ENCODE measurements at places on chromosomes 7 and 10. TPM values are rescaled to one million over a fixed set of nuclear protein-coding genes. Genes with fewer than 3 reads are reported as not detected.
A peak's percentile ranks its signal among the peaks of the same experiment; 100 is the strongest.

The SRRM3 gene
- 1.1 TPM for total RNA-seq

The SLC39A12 gene
- 0.29 TPM for total RNA-seq

The SAP25 gene
- total RNA-seq: 6.4 TPM

The EBLN1 gene
- total RNA-seq: not detected

The TMEM178B gene
- 1.4 TPM for total RNA-seq

The LRIT2 gene
- not detected for total RNA-seq

GRCh38 chr7:121510302-121510701 is 114.2 kb upstream of the FAM3C start:
- H3K4me3 ChIP-seq: no peak overlapping the region
- no peaks in the 10 kb centered on the region for H3K27me3 ChIP-seq
- H3K4me1 ChIP-seq: no peaks in the 10 kb centered on the region
- H3K27ac ChIP-seq: no peak overlapping the region
- no peak for DNase-seq

DNA sequence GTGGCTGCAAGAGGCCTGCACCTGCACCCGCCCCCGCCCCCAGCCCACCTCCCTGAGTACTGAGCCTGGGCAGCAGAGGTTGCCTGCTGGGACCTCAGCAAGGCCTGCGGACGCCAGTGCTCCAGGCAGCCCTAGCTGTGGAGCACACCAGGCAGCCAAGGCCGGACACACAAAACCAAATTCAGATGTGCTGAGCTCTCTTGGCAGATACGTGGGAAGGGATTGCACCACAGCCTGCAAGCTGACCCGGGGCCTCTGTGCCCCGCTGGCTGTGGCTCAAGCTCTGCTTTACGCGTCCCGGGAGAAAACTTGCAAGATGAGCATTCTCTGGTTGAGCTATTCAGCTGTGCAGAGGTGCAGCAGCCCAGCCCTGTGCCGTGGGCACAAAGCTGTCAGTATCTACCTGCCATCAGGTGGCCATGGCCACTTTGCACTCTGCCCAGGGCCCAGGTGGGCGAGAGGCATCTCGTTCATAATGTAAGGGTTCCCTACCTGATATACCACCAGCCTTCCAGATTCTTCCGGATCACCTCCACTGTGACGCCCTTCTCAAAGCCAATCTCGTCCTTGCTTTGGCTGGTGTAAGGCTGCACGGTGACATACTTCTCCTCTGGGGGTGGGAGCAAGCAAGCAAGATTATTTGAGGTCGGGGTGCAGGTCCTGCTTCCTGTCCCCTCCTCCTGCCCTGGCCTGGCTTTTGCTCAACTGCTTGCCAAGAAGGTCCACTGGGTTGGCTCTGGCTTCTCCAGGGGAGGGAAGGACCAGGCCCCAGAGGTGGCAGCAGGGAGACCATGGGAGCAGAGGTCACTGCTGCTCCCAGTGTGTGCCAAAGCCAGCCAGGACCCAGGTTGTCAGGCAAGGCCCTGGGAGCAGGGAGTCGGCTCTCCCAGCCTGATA is 123.4 kb downstream of the NEURL1 start:
- no peaks in the 10 kb centered on the region for H3K27me3 ChIP-seq
- no peak for DNase-seq
- H3K4me1 ChIP-seq: peaks cover 29% of the 10 kb centered on the region
- H3K27ac ChIP-seq: peak overlapping the region; percentile 24

- H3K36me3 ChIP-seq: no peaks in the 10 kb centered on the region
- H3K4me3 ChIP-seq: no peak overlapping the region
- H3K27ac ChIP-seq: no peak overlapping the region
- no peaks in the 10 kb centered on the region for H3K27me3 ChIP-seq
- DNase-seq: no peak
Measured at GRCh38 chr10:10617686-10618085, 400.0 kb upstream of the CELF2 start.

DNA sequence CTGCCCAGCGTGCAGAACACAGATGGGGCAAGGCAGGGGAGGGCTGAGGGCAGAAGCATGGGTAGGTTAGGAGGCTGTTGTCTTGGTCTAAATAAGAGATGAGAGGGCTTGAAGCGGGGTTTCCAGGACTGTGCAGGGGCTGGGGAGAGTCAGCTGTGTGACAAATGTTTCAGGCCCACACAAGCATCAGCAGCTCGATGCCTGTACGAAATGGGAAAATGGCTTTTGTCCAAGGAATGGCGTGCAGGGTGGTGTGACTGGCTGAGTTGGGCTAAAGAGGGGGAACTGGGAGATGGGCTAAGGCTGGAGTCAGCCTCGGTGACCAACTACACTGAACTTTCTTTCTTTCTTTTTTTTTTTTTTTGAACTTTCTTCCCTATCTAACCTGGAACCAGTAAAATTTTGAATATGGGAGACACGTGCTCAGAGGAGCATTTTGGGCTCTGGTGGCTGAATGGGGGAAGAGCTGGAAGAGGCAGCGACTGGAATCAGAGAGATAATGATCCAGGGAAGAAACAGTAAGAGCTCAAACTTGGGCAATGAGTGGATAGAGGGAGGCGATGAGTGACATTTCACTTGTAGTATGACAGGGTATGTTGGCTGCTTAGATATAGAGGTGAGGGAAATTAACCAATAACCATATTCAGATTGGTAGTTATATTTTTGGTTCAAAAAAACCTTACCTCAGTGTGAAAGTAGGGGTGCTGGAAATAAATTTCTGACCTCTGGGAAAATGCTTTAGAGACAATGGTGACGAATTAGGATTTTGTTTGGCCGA is 10.2 kb upstream of the EPHA1 start:
- no peaks in the 10 kb centered on the region for H3K27me3 ChIP-seq
- H3K36me3 ChIP-seq: no peaks in the 10 kb centered on the region
- H3K4me1 ChIP-seq: no peaks in the 10 kb centered on the region
- no peak overlapping the region for H3K4me3 ChIP-seq
- no peak for DNase-seq
- H3K27ac ChIP-seq: no peak overlapping the region

DNA sequence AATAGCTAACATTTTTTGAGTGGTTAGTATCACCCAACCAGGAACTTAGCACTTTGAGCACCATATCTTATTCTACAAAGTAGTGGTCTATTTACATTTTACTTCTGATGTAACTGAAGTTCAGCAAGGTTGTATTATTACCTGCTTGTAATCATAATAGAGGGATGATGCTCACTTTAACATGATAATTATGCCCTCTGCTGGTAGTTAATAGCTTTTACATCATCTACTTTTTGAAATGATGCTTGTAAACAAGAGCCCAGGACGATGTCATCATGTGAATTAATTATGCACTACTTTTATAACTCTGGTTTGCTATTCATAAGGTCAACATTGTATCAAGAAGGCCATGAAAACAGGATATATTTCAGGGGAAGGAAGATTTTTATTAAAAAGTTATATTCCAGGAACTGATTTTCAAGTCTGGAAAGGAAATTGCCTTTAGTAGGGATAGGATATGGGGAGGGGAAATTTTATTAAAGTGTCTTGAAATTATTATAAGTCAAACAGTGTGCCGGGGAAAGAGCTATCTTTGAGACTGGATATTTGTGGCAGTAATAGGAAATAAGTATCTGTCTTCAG is 80.3 kb upstream of the SCIN start:
- no peaks in the 10 kb centered on the region for H3K36me3 ChIP-seq
- no peak for DNase-seq
- no peaks in the 10 kb centered on the region for H3K27me3 ChIP-seq

DNA sequence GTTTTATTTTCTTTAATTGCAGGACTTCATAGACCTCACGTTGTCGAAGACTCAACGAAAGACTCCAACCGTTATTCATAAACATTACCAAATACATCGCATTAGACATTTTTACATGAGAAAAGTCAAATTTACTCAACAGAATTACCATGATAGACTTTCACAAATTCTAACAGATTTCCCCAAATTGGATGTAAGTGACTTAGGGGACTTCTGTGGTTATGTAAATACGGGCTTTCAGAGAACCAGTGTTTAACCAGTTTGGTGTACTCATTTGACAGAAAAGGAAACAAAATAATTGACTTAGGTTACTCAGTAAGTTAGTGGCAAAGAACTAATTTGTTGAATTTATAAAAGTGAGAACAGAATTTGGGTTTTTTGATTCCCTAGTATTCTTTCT is 4.2 kb downstream of the GTPBP4 start:
- H3K4me1 ChIP-seq: peaks cover 13% of the 10 kb centered on the region
- H3K4me3 ChIP-seq: no peak overlapping the region
- no peak overlapping the region for H3K27ac ChIP-seq
- no peak for DNase-seq
- no peaks in the 10 kb centered on the region for H3K27me3 ChIP-seq
- peaks cover 52% of the 10 kb centered on the region for H3K36me3 ChIP-seq

DNA sequence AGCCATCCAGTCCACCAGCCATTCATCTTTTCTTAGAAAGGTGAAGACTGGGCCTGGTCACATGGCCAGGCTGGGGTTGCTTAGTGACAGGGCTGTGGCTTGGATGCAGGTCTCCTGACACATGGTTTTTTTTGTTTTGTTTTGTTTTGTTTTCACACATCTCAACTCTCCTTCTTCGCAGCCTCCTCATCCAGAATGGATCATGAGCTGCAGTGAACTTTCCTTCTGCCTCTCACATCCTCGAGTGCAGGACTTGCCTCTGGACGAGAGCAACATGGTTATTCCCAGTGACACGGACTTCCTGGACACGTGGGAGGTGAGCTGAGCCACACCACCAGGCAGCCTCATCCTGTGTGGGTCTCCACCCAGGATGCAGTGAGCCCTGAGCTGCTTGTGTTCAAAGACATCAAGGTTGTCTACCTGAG is 9.5 kb downstream of the AKR1E2 start:
- no peaks in the 10 kb centered on the region for H3K4me1 ChIP-seq
- H3K36me3 ChIP-seq: peaks cover 25% of the 10 kb centered on the region
- H3K27ac ChIP-seq: no peak overlapping the region
- no peak for DNase-seq
- H3K27me3 ChIP-seq: no peaks in the 10 kb centered on the region

GRCh38 chr10:132076578-132077081 is 10.9 kb downstream of the JAKMIP3 start:
- no peak overlapping the region for H3K4me3 ChIP-seq
- no peaks in the 10 kb centered on the region for H3K4me1 ChIP-seq
- H3K36me3 ChIP-seq: no peaks in the 10 kb centered on the region
- H3K27me3 ChIP-seq: no peaks in the 10 kb centered on the region
- no peak overlapping the region for H3K27ac ChIP-seq
- DNase-seq: no peak

DNA sequence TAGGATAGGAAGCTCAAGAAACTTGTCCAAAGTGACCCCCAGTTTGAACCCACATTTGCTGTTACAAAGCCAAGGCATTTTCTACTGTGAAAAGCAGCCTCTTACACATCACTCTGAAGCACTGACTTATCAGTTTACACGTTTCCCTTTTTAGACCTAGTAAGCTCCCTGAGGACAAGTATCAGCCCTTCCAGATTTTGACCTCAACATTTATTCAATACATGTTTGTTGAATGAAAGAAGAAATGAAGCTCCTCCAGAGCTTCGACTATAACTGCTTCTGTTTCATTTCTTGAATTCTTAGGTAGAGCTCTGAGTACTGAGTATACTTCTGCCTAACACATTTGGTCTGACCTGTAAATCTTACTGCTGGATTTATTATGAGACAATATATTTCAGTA is 2.7 kb downstream of the WASL start:
- peaks cover 37% of the 10 kb centered on the region for H3K4me1 ChIP-seq
- peak overlapping the region; percentile 76 for H3K4me3 ChIP-seq
- H3K27me3 ChIP-seq: no peaks in the 10 kb centered on the region
- no peak for DNase-seq
- no peaks in the 10 kb centered on the region for H3K36me3 ChIP-seq
- H3K27ac ChIP-seq: no peak overlapping the region

DNA sequence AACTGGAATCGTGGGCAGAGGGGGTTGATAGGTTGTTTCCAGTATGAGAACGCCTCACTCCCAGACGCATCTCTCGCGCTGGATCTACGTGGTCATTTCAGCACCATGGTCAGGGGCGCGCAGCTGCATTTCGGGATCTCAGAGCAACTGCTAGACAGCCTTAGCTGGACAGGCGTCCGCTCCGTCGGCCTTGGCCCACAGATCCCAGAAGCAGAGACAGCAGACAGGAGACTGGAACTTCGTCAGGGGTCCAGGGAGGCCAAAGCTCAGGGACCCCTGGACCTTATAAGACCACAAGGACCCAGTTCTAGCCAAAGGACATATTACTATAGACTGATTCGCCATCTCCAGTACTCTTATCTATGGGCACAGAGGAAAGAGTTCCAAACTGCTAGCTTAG is 5.3 kb downstream of the NEUROG3 start:
- H3K36me3 ChIP-seq: no peaks in the 10 kb centered on the region
- peaks cover 86% of the 10 kb centered on the region for H3K27me3 ChIP-seq
- no peak overlapping the region for H3K4me3 ChIP-seq
- no peak overlapping the region for H3K27ac ChIP-seq
- DNase-seq: peak; percentile 74
- H3K4me1 ChIP-seq: peaks cover 5% of the 10 kb centered on the region

GRCh38 chr7:18666107-18666728 is 170.7 kb downstream of the HDAC9 start:
- H3K4me3 ChIP-seq: no peak overlapping the region
- no peaks in the 10 kb centered on the region for H3K36me3 ChIP-seq
- DNase-seq: peak; percentile 83
- H3K27me3 ChIP-seq: no peaks in the 10 kb centered on the region

- no peak overlapping the region for H3K27ac ChIP-seq
- H3K4me1 ChIP-seq: no peaks in the 10 kb centered on the region
- no peaks in the 10 kb centered on the region for H3K36me3 ChIP-seq
Measured at GRCh38 chr7:22549667-22550513, 49.9 kb upstream of the STEAP1B start.

GRCh38 chr7:6554848-6555247 is 3.6 kb upstream of the GRID2IP start:
- H3K4me1 ChIP-seq: no peaks in the 10 kb centered on the region
- DNase-seq: no peak
- no peaks in the 10 kb centered on the region for H3K27me3 ChIP-seq
- no peaks in the 10 kb centered on the region for H3K36me3 ChIP-seq
- no peak overlapping the region for H3K27ac ChIP-seq

- peak; percentile 84 for DNase-seq
- peak overlapping the region; percentile 89 for H3K27ac ChIP-seq
- H3K36me3 ChIP-seq: no peaks in the 10 kb centered on the region
- H3K4me1 ChIP-seq: no peaks in the 10 kb centered on the region
- no peaks in the 10 kb centered on the region for H3K27me3 ChIP-seq
Measured at GRCh38 chr7:29988424-29989256, 961 bp downstream of the SCRN1 start.

- DNase-seq: no peak
- no peaks in the 10 kb centered on the region for H3K27me3 ChIP-seq
- H3K4me3 ChIP-seq: no peak overlapping the region
- no peaks in the 10 kb centered on the region for H3K36me3 ChIP-seq
- H3K27ac ChIP-seq: no peak overlapping the region
Measured at GRCh38 chr10:117631276-117632145, 89.0 kb downstream of the EMX2 start.

Measured in upper lobe of right lung (tissue), 1 donor.